Right renal pelvis (tissue), 4 donors: ENCODE measurements at places on chromosomes 16 and 17.

DNA sequence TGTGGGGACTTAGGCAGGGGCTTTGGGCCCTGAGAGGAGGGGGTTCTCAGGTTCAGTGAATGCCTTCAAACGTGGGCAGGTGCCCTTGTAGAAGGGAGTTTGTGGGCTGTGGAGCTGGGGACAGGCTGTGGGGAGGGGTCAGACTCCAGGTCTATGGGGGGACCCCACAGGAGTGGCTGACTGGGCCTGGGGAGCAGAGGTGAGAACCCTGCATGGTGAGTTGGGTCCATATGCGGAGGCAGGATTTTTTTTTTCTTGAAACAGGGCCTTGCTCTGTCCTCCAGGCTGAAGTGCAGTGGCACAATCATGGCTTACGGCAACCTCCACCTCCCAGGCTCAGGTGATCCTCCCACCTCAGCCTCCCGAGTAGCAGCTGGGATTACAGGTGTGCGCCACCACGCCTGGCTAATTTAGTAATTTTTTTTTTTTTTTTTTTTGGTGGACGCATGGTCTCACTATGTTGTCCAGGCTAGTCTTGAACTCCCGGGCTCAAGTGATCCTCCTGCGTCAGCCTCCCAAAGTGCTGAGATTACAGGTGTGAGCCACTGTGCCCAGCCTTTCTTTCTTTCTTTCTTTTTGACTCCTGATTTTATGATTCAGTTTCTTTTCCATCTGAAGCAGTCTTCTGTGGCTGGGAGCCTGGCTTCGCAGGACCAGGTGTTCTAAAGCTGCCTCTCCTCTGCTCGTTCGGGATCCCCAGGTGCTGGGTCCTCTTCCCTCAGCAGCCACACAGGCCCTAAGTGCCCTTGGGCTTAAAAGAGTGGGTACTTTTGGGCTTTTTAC, 19.0 kb upstream of the ADCY7 start:
- no peak for DNase-seq

- DNase-seq, result no peak
Measured at GRCh38 chr16:19911747-19912454, 27.3 kb upstream of the GPRC5B start.

GRCh38 chr17:16881239-16881924, 90.5 kb downstream of the TNFRSF13B start:
- DNase-seq, result no peak

DNA sequence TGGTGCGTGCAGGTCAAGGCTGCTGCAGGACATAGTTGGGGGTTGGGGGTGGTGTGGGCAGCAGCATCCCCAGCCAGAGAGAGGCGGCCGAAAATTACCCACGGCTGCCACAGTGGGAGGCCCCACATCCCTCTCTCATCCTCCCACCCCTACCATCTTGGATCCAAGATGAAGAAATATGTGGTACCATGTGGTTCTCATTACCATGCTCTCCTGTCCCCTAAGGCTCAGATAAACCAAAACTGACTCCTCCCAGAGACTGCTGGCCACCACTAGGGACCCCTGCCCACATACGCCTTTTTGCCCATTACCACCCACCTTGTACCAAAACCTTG, 120.4 kb downstream of the HIC1 start:
- no peak for DNase-seq

- DNase-seq, result no peak
Measured at GRCh38 chr17:68029512-68030215, 5.9 kb upstream of the KPNA2 start.

GRCh38 chr17:43217614-43218087, 6.0 kb downstream of the TMEM106A start:
- DNase-seq, result no peak

DNA sequence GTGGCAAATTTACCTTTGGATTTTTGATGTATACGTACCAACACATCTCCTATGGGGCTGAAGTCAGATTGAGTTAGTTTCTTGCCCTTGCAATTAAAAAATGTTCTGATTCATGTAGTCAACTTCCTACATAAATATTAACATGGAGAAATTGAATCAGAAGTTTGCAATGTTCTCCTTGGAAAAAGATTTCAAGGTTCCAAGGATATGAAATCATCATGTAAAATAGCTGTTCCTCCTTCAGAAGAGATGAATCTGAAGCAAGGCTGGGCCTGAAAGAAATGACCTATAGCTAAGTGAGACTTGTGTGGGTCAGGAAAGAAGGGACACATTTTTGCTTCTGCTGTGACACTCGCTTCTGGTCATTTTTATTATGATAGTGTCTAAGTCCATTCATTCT, 131.7 kb downstream of the RGS9 start:
- DNase-seq, result no peak

GRCh38 chr17:47882247-47882646, 13.8 kb upstream of the SP2 start:
- no peak for DNase-seq

DNA sequence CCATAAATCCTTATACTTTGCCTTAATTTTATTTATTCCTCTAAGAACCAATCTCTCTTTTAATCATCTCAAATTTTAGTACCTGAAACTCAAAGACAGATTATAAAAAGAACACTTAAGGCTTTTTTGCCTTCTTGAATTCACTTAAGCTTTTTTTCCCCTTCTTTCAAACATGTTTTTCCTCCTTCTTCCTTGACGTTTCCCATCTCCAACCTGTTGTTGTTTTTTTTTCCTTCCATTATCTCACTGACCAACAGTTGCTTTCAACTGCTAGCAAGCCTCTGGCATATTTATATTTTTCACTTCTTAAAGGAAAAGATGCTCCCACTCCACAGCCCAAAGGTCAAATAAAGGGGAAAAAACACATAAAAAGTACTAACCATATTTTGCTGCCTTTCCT, 32.2 kb downstream of the SPOP start:
- no peak for DNase-seq

GRCh38 chr16:68784226-68784625, 47.1 kb downstream of the CDH1 start:
- no peak for DNase-seq

GRCh38 chr16:24883714-24884151, 38.0 kb downstream of the SLC5A11 start:
- no peak for DNase-seq

DNA sequence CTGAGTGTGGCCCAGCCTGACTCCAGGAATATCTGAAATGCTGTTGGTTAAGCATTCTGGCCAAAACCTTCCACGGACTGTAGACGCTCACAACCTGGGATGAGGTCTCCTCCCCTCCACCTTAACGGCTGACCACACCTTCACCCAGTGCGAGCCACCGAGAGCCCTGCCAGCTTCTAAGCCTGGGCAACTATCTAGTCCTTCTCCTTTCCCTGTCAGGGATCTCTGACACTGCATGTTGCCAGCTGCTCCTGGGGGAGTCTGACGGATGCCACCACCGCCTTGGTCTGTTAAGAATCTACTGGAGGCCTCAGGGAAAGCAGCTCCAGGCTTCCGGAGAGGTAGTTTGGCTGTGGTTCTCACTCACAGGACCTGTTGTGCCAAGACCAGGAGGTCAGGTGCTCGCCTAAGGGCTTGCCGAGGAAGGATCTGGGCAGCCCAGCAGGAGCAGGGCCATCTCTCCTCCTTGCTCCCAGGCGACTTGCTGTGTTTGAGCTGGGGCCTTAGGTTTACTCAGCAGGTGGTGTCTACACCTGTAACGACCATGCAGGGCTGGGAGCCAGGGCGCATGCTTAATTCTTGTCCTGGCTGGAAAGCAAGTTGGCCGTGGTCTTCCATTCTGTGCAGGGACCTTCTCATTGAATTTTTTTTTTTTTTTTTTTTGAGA, 111.8 kb downstream of the NTN1 start:
- DNase-seq, result no peak

DNA sequence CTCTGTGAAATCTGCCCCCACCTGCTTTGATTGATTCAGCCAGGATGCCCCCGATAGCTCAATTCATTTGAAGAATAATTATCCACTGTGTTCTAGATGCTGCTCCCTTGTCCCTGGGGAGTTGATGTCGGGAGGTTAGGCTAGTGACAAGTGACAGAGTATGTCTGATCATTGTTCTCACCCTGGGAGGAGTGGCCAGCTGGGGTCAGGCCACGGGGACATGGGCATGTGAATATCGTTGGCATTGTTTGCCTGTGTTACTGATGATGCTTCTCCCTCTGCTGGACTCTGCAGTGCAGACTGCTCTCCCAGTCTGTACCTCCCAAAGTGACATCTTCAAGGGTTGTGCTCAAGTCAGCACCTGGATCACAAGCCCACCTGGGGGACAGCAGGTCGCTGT, 89.9 kb upstream of the C16orf82 start:
- DNase-seq, result no peak

DNA sequence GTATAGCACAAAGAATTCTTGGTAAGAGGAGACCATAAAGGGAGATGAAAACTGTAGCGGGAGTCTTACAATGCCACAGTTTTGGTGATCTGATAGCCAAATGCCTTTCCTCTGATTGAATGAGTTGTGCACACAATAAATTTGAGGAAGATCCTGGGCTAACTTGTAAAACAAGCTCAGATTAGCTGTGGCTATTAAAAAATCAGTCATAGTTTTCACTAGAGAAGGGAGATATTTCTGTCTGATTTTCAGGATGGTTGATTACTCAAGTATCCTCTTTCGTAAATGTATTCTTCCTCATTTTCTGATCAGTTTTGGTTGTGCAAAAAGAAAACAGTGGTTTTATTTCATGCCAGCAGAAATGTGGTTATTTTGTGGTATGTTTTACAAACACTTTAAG, 9.1 kb upstream of the METTL9 start:
- no peak for DNase-seq

DNA sequence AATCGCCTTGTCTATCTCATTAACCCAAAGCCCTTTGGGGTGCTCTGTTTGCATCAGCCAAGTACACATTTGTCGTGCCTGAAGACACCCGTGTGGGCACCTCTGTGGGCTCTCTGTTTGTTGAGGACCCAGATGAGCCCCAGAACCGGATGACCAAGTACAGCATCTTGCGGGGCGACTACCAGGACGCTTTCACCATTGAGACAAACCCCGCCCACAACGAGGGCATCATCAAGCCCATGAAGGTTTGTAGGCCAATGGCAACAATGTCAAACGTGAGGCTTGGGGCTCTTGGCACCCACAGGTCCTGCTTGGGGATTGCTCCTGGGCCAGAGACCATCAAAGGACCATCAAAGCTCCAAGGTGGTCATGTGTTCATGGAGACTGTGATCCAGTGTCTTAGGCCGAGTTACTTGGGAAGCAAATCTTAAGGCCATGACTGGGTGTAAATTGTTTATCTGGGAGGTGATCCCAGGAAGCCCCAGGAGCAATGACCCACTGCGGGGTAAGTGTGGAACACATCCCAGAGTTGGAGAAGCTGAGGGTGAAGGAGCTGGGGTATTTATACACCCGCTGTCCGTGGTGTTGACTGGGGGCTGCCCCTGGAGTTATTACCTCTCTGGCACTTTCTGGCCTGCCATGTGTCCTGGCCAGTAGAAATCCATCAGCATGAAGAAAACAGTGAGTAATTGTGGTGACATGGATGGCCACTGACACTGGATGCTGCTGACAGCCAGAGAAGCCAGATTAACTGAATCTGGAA, 24.0 kb downstream of the CDH5 start:
- DNase-seq, result no peak

DNA sequence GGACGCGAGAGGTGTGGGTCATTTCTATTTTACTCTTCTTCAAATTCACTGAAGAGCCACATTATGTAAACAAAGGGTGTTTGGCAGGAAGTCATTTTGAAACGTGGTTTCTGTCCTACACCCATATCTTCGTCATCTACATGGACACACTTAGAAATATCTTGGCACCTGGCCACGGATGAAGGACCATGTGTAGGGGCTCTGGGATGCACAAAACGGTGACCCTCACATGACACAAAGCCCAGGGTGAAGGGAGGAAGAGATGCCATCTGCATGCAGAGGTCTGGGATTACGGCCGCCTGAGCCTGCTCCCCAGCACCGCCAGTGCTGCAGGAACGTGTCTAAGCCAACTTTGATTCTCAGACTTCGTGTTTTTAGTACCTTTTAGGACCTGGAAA, 130.2 kb upstream of the CHMP6 start:
- no peak for DNase-seq

GRCh38 chr16:65105171-65105570, 16.7 kb downstream of the CDH11 start:
- DNase-seq, result no peak

- DNase-seq, result no peak
Measured at GRCh38 chr16:52827456-52827855, 225.2 kb downstream of the CHD9NB start.

GRCh38 chr17:6525731-6526130, 30.6 kb downstream of the PITPNM3 start:
- no peak for DNase-seq
